ENCODE measurements at places on chromosomes 2 and 18.

DNA sequence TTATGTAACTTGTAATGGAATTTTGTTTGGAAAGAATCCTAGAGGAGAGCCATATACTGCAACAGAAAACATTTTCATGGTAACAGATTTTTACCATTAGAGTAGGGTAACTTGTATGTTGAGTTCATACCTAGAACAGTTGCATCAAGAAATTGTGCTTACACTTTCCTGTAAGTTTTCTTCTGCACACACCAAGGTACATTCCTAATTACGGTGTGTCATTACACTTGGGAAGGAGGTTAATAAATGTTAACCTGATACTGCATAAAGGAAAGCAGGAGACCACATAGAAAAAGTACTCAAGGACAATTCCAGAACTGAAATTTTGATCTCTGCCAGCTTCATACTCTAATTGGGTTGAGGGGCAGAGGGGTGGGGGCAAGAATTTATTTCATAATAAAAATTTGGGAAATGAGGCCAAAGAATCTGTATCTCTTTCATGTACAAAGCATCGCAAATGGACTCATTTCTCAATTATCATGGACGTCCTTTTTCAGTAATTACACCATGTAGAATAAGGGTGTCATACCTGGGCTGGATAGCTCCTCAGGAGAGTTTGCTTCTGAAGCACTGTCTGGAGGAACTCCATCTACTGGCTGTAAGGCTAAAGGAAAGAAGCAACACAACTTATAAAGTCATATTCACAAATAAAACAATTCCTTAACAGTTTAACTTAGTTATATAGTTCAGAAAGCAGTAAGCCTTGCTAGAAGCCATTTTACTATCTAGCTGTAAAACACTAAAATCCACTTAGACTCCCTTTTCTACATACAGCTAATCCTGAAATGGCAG is 82.8 kb upstream of the GRB14 start:
- DNase-seq, result no peak

- DNase-seq, result no peak
These were observed 9.3 kb upstream of the SPATA3 start for GRCh38 chr2:230986520-230987136.

DNA sequence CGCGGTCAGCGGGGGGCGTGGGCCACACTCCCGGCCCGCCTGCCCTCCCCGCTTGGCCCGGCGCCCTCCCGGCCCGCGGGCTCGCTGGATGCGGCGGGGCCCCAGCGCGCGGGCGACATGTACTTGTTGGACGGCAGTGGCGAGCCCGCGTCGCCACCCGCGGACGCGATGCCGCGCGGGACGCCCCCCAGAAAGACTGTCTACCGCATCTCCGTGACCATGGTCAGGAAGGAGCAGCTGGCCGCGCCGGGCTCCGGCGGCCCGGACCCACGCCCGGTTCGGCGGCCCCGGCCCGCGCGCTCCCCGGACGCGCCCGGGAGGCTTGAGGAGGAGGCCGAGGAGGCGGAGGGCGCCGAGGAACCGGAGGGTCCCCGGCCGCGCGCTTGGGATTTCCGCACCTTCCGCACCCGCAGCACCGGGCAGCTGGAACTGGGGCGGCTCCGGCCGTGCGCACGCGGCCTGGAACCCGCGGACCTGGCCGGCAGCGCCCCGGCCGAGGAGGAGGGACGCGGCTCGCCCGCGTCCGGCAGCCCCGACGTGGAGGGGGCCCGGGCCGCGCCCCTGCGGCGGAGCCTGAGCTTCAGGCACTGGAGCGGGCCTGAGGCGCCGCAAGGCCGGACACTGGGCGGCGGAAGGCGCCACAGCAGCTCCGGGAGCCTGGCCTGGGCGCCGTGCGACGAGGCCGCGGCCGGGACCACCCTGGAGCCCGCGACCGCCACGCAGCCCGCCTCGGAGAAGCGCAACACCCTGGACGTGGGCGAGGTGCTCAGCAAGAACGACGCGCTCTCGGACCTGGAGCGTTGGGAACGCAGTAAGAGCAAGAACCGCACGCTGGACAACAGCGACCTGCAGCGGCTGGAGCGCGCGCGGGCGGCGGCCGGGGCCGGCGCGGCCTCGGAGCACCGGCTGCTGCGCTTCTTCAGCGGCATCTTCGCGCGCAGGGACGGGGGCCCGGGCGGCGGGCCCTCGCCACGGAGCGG is 176.4 kb downstream of the AGAP1 start:
- DNase-seq, result no peak

GRCh38 chr2:27369471-27370025 is 590 bp downstream of the EIF2B4 start:
- no peak for DNase-seq

DNA sequence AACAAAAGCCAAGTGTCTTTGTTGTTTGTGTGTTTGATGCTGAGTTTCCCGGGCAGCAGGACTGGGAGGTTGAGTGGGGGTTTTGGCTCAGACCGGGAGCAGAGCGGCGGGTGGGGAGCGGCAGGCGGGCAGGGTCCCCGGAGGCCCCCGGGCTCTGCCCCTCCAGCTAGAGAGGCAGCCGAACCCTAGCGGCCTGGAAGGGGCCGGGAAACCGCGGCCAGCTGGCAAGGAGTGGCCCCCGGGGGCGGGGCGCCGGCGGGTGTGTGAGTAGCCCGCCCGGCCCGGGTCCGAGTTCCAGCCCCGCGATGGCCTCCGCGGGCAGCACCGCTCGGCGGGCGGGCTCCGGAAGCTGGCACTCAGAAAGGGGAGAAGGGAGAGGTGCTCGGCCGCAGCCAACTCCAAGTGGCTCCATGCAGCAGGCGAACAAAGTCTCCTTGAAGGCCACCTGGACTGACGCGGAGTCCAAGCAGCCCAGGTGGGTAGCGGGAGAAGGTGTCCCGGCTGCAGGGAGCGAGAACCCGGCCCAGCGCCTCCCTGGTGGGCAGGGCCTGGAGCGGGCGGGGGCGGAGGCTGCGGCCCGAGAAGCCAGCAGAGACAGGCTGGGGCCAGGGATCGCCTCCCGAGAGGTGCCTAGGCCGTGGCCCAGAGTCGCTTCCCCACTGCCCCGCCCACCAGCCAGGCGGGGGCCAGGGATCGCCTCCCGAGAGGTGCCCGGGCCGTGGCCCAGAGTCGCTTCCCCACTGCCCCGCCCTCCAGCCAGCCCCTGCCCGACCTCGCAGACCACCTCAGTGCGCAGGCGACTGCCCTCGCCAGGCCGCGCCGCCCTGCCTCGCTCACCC is at the start of gene ANKRD53:
ANKRD53 (plus strand) TSS at position 290 of the 839 bp plus-strand sequence; CDS start at position 306, 16 bp downstream.
- DNase-seq, result no peak

DNA sequence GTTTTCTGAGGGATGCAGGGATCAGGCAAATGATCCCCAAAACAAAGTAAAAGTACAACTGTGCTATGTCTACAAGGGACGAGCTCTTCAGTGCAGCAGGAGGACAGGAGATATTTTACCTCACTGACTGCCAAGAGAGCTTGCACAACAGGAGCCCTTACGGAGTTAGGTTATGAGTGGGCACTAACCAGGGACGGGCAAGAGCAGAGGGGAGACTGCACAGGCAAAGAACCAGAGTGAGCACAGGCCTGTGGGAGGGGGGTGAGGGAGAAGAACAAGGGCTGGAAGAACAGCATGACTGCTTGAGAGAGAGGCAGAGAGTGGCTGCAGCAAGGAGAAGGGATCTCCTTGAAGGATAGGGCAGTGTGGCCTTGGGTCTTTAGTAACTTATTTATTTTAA is 101.1 kb upstream of the PID1 start:
- DNase-seq, result no peak

DNA sequence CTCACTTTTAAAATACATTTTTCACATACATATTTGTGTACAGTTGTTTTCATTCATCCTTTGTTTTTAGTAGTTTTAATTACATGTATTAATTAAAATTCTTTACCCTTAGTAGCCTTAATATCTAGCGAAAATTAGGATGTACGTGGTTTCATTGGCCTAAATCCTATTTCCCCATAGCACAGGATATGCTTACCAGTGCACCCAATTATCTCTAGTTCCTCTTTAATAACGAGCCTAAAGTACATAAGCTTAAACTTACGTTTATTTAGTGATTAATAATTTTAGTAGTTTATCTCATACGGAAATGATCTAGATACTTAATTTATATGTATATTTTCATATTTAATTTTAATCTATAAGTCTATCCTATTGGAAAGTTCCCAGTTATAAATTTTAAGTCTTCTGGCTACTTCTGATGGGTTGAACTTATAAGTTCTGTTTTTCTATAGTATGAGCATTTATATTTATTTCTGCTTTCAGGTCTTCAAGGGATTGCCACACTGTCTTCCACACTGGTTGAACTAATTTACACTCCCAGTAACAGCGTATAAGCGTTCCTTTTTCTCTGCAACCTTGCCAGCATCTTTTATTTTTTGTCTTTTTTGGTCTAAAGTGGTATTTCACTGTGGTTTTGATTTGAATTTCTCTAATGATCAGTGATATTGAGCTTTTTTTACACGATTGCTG is 21.4 kb upstream of the RUFY4 start:
- DNase-seq, result no peak

All from activated CD8-positive, alpha-beta memory T cell treated with anti-CD3 and anti-CD28 coated beads for 1 hour (primary cell).